ENCODE measurements at places on chromosomes 7 and 10. TPM values are rescaled to one million over a fixed set of nuclear protein-coding genes. Genes with fewer than 3 reads are reported as not detected.

The CYP3A5 gene
- polyA plus RNA-seq = not detected

The CDC14C gene
- polyA plus RNA-seq = not detected

The PRXL2A gene
- 56.3 TPM for polyA plus RNA-seq

The LBX1 gene
- not detected for polyA plus RNA-seq

The LIPK gene
- not detected for polyA plus RNA-seq

The DYNC1I1 gene
- 29.6 TPM for polyA plus RNA-seq

The WDR91 gene
- polyA plus RNA-seq = 17.6 TPM

The ADRA2A gene
- polyA plus RNA-seq = 1.5 TPM

The RNLS gene
- polyA plus RNA-seq = 0.66 TPM

The BICC1 gene
- polyA plus RNA-seq = 7.6 TPM

The SPDYE6 gene
- polyA plus RNA-seq = not detected

The DKK1 gene
- polyA plus RNA-seq = 0.12 TPM

The GHRHR gene
- not detected for polyA plus RNA-seq

The PNLIPRP1 gene
- not detected for polyA plus RNA-seq

All from neural cell (in vitro differentiated cells).